ENCODE measurements at places on chromosomes 12 and 14. TPM values are rescaled to one million over a fixed set of nuclear protein-coding genes. Genes with fewer than 3 reads are reported as not detected.

The TMEM52B gene
- total RNA-seq: under 0.01 TPM

The NOVA1 gene
- total RNA-seq: 0.27 TPM

The PAWR gene
- 40.9 TPM for total RNA-seq

The RILPL1 gene
- total RNA-seq: 1.1 TPM

The NRXN3 gene
- 0.27 TPM for total RNA-seq
